Lung (tissue), 17 donors: ENCODE measurements at places on chromosomes 12 and 14. TPM values are rescaled to one million over a fixed set of nuclear protein-coding genes. Genes with fewer than 3 reads are reported as not detected.

DNA sequence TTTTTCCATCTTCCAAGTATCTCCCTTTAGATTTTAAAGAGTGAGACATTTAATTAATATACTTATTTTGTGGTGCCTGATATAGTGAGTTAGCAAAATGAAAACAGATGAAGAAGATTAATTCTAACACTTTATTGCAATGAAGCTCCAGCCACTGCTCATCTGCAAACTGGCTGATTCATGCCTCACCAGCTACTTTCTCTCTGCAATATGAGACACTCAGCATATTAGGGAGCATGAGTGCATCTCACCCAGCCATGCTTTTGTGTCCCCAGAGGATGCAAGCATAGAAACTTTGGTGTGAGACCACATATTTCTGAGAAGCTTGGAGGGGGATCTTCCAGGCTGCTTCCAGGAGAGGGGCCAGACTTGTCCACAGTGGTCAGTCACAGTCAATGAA is 148.6 kb downstream of the BMP4 start:
- DNase-seq: no peak

KLRF1 gene
- 1.1 TPM for total RNA-seq

ZNF891 gene
- 6.2 TPM for total RNA-seq

- no peak for DNase-seq
Observed at GRCh38 chr12:28328967-28329366, 138.7 kb downstream of the CCDC91 start.

TRPV4 gene
- total RNA-seq: 6.5 TPM

GRCh38 chr12:70278945-70279344 is 35.7 kb downstream of the CNOT2 start:
- DNase-seq: no peak

DNA sequence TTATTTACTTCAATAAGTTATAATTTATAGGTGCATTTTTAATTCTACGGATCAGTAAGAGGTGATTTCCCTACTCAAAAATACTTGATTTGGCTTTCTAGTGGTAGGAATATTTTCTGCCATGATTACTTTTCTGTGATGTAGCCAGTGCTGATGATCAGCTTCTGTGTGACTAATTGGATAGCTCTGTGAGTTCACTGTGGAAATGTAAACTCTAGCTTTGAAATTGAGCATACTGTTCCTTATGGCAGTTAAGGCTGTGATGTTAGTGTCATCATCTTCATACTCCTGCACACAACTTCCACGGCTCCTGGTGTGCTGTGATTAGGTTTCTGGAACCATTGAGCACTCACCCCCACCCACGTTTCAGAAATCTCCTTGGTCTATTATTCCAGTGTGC is 48.2 kb downstream of the PLEKHA5 start:
- no peak for DNase-seq

DNA sequence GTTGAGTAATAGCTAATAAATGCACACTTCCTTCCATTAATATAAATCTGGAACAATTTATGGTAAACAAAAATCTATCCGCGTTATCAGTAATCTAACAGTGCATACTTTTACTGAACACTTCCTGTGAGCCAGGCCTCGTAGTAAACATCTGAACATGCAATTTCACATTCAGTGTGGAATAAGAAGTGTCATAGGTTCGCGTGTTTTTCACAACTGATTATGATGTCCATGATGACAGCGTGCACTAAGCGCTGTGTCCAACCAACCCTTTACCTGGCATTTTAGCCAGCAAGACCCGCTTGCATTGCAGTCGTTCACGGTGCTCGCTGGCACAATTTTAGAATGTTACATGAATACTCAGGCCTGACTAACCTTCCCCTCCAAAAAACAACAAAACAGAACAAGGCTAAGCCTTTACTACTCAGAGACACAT is 2.1 kb downstream of the PNMA1 start:
- peak; percentile 41 for DNase-seq

GAS2L3 gene
- total RNA-seq: 10.7 TPM

DNA sequence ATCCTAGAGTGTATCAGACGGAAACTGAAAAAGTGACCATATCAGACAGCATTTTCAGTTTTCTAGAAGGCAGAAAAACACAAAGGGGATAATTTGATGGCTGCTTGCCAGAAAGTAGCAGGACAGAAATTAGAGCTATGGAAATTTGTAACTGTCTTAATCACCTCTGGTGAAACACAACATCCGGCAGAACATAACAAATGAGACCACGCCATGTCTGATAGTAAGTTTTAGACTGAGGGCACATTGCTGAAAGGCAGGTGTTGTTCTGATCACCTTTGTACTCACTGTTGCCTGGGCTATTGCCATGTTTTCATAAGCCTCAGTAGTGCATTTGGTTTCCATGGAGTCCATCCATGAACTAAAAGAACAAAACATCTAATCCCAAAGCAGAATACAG is 290.3 kb downstream of the PAWR start:
- DNase-seq: no peak

GRCh38 chr12:72974954-72975555 is 702.9 kb downstream of the TRHDE start:
- no peak for DNase-seq

HCAR3 gene
- total RNA-seq: 2.5 TPM

DNA sequence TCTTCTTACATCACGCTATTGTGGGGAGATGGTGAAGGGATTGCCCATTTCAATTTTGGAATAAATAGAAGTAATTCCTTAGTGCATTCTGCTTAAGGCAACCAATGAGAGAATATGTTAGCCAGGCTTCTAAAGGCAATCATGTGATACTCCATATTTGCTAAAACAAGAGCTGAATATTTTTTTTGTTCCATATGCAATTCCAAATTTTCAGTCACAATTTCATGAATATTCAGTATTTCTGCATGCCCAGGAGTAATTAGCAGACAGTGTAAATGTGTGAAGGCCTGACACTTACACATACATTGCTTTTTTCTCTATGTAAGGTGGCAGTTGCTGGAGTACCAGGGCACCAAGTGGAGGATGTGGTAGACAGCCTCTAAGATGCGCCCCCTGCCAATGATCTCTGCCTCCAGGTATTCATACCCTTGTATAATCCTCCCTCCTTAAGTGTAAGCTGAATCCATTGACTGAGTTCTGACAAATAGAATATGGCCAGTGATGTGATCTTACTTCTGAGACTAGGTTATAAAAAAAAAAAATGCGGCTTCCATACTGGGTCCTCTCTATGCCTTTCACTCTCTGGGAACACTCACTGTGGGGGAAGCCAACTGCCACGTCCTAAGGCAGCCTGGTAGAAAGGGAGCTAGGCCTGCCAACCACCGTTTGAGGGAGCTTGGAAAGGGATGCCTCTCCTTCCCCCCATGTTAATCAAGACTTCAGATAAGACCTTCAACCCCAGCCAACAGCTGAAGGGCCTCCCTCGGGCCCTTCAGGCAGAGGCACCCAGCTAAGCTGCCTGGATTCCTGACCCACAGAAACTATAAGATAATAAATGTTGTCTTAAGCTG is 62.7 kb upstream of the PTGR2 start:
- DNase-seq: no peak

CLEC1A gene
- total RNA-seq: 18.7 TPM

- DNase-seq: no peak
Observed at GRCh38 chr12:123131879-123132402, 18.9 kb downstream of the PITPNM2 start.

DNA sequence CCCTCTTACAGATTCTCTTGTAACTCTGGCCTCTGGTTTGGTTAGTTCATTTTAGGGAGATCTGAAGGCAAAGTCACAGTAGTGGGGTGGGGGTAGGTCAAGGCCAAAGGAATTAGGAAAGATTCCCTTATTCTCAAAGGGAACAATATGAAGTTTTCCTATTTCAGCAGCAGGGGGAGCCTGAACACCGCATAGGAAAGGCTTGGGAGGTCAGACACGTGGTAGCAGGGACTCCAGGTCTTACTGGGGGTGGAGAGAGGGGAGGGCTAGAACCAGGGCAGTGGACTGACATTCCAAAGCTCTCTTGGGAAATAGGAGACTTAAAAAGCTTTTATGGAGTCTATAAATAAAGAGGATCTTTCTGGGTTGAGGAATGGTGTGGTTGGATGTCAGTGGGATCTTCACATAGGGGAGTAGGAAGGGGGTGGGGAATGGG is 1.3 kb downstream of the ZC3H10 start:
- peak; percentile 93 for DNase-seq

DNA sequence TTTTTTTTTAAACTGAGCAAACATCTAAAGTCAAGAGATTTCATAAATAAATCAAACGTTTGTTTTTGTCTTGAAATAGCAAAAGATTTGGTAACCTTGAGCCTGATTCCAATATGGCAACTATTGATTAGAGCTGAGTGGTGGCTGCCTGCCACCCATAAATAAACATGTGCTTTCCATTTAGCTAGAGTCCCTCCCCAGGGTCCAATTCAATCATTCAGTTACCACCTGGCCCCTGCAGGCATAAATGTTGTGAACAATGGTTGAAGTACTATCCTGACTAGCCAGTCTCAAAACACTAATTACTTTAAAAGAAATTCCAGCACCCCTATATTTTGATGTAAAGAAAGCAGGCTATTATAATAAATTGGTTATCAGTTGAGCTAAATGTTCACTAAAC is 129.7 kb upstream of the GRIP1 start:
- DNase-seq: no peak

- DNase-seq: no peak
Observed at GRCh38 chr12:5391653-5392052, 40.3 kb upstream of the NTF3 start.

KDM2B gene
- total RNA-seq: 44.5 TPM

GRCh38 chr12:4643747-4644146 is 5.1 kb downstream of the AKAP3 start:
- DNase-seq: no peak

GRCh38 chr12:84166812-84167211 is 745.8 kb downstream of the SLC6A15 start:
- no peak for DNase-seq

ETFBKMT gene
- total RNA-seq: 3.9 TPM

GRCh38 chr12:105499205-105499604 is 168.7 kb downstream of the C12orf75 start:
- DNase-seq: no peak

EGLN3 gene
- 9.0 TPM for total RNA-seq

DNA sequence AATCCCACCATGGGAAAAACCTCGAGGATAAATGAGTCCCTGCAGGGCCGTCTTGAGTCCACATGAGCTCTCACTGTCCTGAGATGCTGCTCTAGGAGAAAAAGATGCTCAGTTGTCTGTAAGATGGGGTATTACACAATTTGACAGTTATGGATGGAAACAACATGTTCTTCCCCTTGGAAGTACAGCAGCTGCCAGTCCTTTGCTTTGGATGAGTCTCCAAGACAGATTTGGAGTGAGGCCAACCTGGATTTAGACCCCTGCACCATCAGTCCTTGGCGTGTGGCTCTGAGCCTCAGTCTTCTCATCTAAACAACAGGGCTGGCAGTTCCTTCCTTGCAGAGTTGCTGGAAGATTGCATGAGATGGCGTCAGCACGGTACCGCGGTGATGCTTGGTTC is 309.1 kb upstream of the FKBP4 start:
- no peak for DNase-seq

DNA sequence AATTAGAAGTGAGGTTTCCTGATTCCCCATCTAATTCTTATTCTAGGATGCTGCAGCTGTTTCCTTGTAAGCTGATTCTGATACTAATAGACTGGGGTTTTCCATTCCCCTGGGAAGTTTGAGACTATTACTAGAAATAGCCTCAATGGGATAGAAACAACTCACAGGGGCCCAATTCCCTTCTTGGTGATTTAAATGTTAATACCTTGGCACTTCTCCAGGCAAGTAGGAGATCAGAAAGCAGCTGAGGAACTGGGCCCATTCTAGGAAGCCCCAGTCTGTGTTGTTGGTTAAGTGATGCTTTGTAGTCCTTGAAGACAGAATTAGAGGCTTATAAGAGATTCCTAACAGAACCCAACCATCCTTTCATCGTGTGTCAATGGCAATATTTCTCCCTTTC is 407.0 kb upstream of the SEL1L start:
- DNase-seq: no peak

GRCh38 chr12:110555577-110556406 is 27.3 kb downstream of the PPTC7 start:
- DNase-seq: no peak

WNT5B gene
- 7.8 TPM for total RNA-seq

DNA sequence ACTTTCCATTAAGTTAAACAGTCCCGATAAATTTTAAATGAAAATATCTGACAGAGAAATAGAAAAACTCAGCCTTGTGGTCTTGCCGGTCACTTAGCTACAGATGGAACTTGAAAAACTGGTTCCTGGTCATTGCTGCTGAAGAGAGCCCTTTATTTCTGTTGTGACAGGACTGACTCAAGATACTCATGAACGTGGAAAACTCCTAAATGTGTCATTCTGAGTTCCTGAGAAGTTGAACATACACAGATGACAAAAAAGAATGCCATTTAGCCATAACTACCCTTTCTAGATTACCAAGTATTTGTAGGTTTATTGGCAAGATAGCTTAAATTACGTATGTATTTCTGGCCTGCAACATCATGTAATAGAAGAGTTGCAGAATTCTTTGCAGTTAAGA is 134.2 kb downstream of the HMGA2 start:
- DNase-seq: peak; percentile 78

DNA sequence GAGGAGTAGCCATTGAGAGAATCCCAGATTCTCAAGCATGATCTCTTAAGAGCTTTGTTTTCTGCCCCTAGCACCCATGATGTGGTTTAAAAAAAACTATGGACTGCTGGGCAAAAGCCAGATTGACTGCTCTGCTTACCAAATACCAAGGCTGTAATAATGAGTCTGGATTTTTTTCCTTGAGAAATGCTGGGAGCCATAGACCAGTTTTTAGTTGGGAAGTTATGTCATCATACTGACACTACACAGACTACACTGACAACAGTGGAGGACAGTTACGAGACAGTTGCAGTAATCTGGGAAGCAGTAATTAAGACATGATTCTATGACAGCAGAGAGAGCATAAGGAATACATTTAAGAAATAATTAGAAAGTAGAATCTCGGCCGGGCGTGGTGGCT is 35.8 kb downstream of the SPATA7 start:
- no peak for DNase-seq

GZMB gene
- 5.1 TPM for total RNA-seq

CLMN gene
- total RNA-seq: 33.5 TPM

GRCh38 chr12:101838628-101839323 is 8.0 kb upstream of the GNPTAB start:
- no peak for DNase-seq

BEGAIN gene
- 1.3 TPM for total RNA-seq
